T-helper 2 cell treated with Interferon-gamma antibody and Interleukin-4, amounts not matched to agents 5 μg/mL and 100 μg/mL, for 36 hours (primary cell): ENCODE measurements at places on chromosomes 7 and 10.

DNA sequence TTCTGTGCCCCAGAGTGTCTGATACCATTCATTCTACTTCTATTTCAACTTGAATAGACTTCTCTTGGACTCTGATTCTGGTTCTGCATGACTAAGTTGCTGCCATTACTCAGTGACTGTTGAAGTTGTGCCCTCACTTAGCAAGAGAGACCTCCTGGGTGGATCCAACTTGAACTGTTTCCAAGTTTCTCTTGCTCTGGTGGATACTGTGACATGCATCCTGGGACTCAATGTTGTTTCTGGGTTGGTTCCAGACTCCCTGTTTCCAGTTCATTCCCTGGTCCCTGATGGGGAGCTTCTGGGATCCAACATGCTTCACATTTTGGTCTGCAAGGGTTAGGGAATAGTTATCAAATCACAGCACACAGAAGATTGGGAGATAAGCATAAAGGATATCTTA is 26.2 kb upstream of the PRPF18 start:
- no peak for DNase-seq

DNA sequence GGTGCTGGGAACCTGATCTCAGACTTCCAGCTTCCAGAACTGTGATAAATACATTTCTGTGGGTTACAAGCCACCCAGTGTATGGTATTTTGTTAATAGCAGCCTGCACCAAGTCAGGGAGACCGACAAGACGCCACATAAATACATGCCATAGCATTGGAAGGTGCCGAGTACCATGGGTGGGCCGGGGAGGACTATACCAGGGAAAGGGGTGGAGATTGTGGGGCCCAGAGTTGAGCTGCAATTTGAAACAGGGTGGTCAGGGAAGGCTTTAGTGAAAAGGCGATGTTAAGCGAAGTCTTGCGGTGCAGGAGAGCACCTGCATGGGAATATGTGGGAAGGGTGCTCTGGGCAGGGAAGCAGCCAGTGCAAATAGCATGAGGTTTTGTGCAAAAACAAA is 88.9 kb upstream of the LRRC4 start:
- DNase-seq = no peak

GRCh38 chr7:100510437-100511239 is 26.9 kb downstream of the NYAP1 start:
- DNase-seq = no peak

GRCh38 chr10:125008689-125009638 is 67.0 kb downstream of the ZRANB1 start:
- DNase-seq = no peak

GRCh38 chr7:92255308-92255707 is 9.5 kb downstream of the ANKIB1 start:
- no peak for DNase-seq

- no peak for DNase-seq
Observed at GRCh38 chr10:11404901-11405300, 206.5 kb downstream of the USP6NL start.

- no peak for DNase-seq
Observed at GRCh38 chr7:24323961-24324480, 40.0 kb downstream of the NPY start.

DNA sequence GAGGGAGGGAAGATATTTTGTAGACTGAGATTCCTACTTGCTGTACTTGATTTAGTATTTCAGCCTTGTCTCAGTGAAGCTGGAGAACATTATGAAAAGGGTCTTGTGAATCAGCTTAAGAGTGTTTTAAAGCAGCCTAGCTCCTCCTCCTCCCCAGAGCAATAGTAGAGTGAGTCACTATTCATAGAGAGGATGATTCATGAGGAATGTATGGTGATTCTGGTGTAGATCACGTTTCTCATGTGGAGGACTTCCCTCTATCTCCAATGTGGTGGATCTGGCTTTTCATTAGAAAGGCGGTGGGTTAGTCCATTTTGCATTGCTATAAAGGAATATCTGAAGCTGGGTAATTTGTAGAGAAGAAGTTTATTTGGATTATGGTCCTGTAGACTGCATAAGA is 340.1 kb upstream of the CHRM2 start:
- no peak for DNase-seq

DNA sequence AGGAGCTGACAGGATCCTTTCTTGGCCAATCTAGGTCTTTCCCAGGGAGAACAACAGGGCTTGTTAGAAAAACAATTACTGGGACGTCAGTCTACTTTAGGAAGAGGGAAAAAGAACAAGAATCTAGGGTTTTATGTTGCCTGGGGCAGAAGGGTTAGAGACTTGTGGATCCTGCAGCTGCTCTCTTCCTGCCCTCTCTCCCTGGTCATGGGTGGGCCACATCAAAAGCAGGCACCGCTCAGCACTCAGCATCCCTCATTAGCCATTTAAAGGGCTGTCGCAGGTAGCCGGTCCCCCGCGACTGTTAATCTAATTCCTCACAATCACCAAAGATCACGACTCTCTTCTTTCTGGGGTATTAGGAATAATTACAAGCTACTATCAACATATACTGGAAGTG is 631.9 kb downstream of the CALN1 start:
- DNase-seq = no peak

- no peak for DNase-seq
Observed at GRCh38 chr10:109902992-109903947, 20.0 kb downstream of the XPNPEP1 start.

DNA sequence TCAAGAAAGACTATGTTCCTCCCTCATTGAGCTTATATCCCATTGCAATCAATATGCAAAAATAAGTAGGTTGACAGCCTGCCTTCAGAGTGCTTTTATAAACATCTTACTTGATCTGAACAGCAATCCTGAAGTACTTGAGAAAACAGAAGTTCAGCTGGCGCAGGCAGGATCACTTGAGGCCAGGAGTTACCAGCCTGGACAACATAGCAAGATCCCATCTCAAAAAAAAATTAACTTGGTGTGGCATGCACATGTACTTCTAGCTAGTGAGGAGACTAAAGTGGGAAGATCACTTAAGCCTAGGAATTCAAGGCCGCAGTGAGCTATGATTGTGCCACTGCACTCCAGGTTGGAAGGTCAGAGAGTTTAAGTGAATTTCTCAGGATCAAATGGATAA is 30.1 kb downstream of the LUC7L2 start:
- DNase-seq = no peak

- DNase-seq = no peak
Observed at GRCh38 chr10:76982671-76983070, 654.9 kb downstream of the KCNMA1 start.

- no peak for DNase-seq
Observed at GRCh38 chr7:129617652-129618051, 6.1 kb downstream of the NRF1 start.

DNA sequence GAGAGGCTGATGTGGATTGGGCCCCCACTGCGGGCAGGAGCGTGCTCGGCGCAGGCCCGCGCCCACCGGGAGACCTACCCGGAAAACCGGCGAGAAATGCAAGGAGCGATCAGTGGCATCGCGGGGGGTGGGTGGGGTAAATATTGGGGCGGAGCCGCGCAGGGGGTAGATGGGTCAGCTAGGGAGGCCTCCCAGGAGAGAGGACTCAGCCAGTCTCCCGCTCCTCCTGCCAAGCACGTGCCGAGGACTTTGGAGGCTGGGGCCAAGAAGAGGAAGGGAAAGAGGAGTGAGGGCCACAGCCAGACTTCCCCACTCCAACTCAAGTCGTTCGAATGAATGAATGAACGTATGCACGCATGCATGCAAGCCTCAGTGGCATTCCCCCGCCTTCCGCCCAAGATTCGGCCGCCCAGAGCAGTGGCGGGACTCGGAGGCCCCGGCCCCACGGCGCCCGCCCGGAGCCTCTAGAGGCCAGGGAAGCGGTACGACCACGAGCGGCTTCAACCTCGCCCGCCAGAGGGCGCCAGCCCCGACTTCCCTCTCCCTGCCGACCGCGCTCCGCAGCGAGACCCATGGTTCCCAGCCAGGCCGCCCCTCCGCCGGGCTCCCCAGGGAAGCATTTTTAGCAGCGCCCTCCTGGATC is 3.6 kb downstream of the NPM3 start:
- DNase-seq = peak; percentile 81

DNA sequence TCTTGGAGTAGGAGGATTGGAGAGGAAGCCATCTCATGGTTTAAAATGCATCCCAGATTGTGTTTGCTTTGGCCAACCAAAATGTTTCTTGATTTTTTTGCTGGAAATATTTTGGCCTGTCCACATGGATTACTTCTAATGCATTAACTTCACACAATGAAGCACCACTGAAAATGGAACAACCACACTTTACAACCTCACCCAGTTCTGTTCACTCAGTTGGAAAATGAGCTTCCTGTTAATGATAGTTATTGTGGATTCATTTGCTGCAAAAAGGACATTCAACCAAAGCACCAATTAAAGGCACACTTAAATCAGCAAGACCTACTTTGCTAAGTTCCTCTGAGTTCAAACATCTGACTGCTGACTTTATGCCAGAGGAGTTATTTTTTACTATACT is 11.3 kb upstream of the A1CF start:
- DNase-seq = no peak

DNA sequence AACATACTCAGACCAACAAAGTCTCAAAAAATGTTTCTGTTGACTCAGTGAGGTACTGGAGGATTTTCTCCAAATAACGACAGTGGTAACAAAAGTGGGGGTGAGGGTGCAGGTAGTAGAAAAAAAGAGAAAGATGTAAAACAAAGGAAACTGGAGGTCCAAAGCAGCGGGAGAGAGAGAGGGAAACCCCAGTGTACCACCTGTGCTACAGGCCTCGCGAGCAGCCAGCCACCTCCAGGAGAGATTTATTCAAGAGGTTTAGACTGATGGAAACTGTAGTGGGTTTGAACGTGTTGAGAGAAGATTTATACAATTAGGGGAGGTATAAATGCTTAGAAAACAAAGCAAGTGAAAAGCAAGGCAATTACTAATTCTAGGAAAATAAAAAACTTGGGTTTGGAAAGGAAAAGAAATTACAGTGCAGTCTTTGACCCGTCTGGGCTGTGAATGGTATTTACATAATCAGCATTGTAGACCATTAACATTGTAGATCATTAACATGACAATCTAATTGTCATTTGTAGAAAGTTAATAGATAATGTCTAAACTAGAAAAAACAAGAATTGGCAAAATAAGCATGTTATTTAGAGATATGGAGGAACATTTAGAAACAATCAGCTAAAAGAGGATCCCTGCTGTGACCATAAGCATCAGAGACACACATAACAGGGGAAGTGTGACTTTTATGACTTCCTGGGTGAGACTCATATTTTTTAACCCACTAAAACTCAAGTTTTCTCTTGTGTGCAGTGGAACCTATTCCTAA is 180.0 kb downstream of the RELN start:
- no peak for DNase-seq

DNA sequence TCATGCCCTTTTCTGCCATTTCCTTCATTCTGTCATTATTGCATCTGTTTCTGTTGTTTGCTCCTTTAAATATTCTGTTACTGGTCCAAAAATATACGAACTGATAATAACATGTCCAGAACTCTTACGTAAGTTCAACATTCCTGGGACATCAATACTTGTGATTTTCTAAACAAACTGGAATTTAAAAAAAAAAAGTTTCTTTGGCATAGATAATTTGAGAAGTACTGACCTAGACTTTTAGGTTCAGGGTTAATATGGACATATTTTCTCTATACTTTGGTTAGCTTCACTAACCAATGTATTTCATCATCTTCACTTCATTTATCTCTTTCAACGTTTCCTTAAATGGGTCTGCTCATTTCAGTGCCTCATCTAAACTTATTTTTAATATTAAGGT is 147.3 kb downstream of the JMJD1C start:
- no peak for DNase-seq

- DNase-seq = no peak
Observed at GRCh38 chr7:6656413-6656812, 19.3 kb downstream of the ZNF316 start.
